ENCODE measurements at places on chromosomes 2 and 18.

GRCh38 chr2:36655453-36655852 lies 41.1 kb upstream of the VIT start:
- DNase-seq = no peak

DNA sequence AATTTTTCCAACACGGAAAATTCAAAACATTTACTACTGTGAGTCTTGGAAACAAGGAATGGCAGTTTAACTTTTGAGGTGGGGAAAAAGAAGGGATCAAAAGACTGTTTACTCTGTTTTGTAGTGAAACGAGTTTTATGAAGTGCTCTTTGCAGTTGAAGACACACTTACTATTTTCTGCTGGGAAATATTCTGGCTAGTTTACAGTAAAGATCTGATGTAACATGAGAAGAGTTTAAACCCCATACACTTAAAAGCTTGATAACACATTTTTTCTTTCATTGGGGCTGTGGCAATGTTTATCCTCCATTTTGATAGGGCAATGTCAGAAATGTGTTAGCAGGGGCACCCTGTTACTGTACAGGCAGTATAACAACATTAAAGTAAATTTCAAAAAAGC lies 124.9 kb upstream of the SMAD7 start:
- DNase-seq = no peak

- DNase-seq = peak; percentile 44
Measured at GRCh38 chr18:48345596-48345995, 63.6 kb downstream of the ZBTB7C start.

DNA sequence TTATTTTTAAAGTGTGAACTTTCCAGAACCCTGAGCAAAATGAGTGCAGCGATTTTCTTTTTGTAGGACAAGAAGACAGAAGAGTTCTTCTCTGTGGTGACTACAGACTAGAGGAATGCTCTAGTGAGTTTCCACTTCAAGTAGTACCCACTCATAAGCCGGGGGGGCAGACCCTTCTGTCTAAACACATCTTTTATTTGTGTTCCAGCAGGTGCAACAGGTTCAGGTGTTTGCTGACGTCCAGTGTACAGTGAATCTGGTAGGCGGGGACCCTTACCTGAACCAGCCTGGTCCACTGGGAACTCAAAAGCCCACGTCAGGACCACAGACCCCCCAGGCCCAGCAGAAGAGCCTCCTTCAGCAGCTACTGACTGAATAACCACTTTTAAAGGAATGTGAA lies 25.2 kb downstream of the PTRHD1 start:
- no peak for DNase-seq

GRCh38 chr2:147623328-147623727 lies 221.5 kb upstream of the ACVR2A start:
- DNase-seq = no peak

GRCh38 chr2:173109253-173110188 lies 33.9 kb downstream of the MAP3K20 start:
- no peak for DNase-seq

DNA sequence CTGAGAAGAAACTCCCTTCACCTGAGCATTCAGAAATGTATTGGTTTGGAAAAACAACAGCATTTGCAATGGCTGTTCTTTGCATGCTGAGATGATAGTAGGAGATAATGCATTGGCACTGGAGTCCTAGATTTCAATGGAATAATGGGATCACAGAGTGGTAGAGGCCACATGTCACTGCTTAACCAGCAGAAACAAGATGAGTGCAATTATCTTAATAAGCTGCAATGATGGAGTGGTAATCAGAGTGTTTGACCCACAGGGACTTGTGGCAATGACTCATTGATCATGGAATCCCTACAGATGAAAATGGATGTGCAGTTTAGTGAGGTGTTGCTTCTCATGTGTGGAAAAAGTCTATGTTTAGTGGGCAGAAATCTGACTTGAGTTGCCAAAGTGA lies 218.8 kb upstream of the ZEB2 start:
- DNase-seq = no peak

DNA sequence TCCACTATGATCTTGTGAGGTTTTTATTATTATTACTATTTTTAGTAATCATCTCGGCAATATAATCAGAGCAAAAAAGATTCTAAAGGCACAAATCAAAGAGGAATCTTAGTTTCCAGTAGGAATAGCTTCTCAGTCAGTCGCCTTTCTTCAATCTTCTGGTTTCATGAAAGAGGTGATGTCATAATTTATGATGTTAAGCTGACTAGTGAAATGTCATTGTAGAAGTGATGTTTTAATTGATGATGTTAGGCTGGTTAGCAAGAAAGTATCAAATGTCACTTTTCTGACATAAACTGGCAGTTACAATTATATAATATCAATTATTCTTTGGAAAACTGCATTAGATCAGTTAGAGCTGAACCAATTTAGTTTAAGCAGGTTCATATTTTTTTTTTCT lies 476.7 kb upstream of the ETAA1 start:
- no peak for DNase-seq

DNA sequence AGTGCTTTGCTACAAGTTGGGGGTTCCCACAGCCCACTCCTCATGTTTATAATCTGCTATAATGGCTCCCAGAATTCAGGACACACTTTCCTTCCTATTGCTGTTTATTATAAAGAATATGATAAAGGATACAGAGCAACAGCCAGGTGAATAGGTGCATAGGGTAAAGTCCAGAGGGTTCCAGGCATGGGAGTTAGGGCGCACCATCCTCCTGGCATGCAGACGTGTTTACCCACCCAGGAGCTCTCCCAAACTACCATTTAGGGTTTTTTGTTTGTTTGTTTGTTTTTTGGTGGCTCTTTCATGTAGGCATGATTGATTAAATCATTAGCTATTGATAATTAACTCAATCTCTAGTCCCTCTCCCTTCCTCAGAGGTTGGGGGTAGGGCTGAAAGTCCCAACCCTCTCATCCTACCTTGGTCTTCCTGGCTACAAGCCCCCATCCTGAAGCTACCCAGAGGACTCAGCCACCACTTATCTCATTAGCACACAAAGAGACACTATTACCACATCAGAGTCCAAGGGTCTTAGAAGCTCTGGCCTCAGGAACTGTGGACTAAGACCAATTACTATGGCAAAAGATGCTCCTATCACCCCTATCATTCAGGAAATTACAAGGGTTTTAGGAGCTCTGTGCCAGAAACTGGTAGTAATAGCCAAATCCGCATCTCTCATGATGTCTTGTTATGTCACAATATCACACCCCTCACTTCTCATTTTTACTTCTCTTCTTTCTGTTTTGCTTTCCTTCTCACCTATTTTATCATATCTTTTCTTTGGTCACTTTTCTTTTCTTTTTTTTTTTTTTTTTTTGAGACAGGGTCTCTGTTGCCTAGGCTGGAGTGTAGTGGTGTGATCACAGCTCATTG lies 154.9 kb upstream of the TTC39C start:
- no peak for DNase-seq

Measured in head of caudate nucleus (tissue), 42 donors.